ENCODE measurements at places on chromosomes 13 and 19.

GRCh38 chr19:468587-469256 lies 7.9 kb upstream of the SHC2 start:
- DNase-seq = no peak

DNA sequence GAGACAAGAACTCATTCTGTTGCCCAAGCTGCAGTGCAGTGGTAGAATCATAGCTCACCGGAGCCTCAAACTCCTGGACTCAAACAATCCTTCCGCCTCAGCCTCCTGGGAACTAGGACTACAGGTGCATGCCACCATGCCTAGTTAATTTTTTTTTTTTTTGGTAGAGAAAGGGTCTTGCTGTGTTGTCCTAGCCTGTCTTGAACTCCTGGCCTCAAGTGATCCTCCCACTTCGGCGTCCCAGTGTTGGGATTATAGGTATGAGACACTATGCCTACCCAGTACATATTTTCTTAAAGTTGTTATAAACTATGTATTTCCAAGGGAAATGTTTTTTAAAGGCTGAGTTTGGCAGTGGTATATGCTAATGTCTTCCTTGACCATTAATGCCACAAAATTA lies 412.6 kb downstream of the KLF12 start:
- no peak for DNase-seq

GRCh38 chr19:33159893-33160292 lies 28.0 kb downstream of the WDR88 start:
- no peak for DNase-seq

DNA sequence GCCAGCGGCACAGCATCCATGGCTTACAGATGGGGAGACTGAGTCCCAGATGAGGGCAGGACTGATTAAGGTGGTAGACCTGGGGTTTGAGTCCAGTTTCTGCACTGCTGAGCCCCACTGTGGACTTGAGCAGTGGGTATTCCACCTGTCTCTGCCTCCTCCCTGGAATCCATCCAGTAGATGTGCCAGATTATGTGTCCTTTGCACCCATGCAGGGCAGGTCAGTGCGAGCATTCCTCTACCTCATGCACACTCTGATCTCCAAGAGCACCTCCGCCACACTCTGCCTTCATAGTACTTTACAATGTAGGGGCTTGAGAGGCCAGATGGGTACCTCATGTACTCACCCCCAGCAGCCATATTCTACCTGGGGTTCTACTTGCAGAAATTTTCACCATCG lies 10.0 kb downstream of the ZSCAN22 start:
- no peak for DNase-seq

DNA sequence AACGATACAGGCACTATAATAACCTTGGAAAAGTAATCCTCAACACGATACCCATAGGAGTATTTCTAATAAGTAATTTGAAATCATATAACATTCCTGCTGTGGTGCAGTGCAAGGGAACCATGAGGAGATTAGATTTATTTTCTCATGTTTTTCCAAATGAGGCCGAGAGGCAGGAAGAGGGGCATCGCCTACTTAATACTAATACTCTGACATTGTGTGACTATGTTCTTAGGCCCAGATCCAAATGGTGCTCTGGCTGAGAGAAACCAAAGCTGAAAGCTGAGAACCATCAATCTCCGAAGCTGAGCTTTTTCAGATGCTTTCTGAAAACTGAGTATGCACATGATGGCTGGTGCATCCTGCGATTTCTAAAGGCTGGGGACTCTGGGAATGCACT lies 248.0 kb upstream of the MAB21L1 start:
- no peak for DNase-seq

- peak; percentile 96 for DNase-seq
Observed at GRCh38 chr19:55384920-55385723, 610 bp upstream of the RPL28 start.

- DNase-seq = no peak
Observed at GRCh38 chr13:21987793-21988192, 316.9 kb downstream of the FGF9 start.

DNA sequence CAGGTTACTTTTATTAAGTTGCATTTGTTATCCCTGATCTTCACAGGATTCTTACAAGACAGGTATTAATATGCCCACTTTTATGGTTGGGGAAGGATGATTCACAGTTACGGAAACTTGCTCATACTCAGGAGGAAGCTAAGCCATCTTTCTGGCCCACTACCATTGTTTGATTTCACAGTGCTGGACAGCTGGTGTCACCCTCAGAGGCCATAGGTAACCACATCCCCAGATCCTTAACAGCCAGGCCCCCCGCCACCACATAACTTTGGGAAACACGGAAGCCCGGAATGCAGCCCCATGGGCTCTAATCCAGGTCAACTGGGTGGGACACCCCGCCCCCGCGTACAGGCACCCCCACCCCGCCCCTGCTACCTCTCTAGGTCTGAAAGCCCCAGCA lies 119.7 kb downstream of the IRS2 start:
- no peak for DNase-seq

GRCh38 chr19:48518207-48518606 lies 6.6 kb upstream of the LMTK3 start:
- DNase-seq = no peak

- no peak for DNase-seq
Observed at GRCh38 chr13:93409001-93409400, 182.4 kb downstream of the GPC6 start.

GRCh38 chr19:40217027-40217810 lies 965 bp downstream of the TTC9B start:
- DNase-seq = peak; percentile 94

DNA sequence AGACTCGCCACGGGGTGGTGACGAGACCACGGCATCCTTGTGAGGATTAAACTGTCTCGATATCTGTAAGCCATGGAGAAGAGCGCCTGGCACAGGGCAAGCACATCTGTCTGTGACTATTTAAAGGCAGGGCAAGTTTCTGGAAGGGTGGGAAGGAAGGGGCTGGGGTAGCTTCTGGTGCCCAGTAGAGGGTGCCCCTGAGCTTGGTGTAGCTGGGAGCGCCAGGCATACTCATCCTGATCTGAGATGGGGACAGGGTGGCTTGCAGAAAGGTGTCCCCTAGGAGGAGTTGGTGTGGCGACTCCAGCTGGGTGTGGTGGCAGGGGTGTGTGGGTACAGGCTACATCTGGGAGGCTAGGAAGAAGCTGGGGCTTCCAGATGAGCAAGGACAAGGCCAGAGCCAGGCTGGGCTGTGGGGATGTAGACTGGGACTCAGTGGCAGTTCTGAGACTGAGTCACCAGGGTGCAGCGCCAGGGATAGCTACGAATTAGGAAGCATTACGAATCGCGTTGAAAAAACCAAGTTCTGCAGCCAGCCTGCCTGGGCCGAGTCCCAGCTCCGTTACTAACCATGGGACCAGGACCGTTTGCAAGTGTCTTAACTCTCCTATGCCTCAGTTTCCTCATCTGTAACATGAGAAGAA lies 23.1 kb upstream of the ASPDH start:
- no peak for DNase-seq

GRCh38 chr13:27632648-27633047 lies 11.0 kb downstream of the POLR1D start:
- DNase-seq = no peak

- DNase-seq = peak; percentile 44
Observed at GRCh38 chr19:39032063-39032918, at the start of gene FBXO27. Gene FBXO27, minus strand, starts transcription at chr19:39032549. Its CDS starts 322 bp downstream, at chr19:39032227.

DNA sequence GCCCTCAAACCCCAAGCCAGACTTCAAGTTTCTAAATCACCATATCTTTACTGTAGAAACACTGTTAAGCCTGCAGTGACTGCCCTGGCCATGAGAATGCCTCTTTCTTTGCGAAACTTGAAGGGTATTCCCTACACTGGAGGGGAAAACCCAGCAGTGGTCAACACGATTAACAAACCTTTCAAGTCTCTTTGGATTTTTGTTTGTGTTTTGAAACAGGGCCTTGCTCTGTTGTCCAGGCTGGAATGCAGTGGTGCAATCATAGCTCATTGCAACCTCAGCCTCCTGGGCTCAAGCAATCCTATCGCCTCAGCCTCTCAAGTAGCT lies 17.4 kb upstream of the POMP start:
- no peak for DNase-seq

- no peak for DNase-seq
Observed at GRCh38 chr13:31769575-31769974, 30.2 kb downstream of the RXFP2 start.

DNA sequence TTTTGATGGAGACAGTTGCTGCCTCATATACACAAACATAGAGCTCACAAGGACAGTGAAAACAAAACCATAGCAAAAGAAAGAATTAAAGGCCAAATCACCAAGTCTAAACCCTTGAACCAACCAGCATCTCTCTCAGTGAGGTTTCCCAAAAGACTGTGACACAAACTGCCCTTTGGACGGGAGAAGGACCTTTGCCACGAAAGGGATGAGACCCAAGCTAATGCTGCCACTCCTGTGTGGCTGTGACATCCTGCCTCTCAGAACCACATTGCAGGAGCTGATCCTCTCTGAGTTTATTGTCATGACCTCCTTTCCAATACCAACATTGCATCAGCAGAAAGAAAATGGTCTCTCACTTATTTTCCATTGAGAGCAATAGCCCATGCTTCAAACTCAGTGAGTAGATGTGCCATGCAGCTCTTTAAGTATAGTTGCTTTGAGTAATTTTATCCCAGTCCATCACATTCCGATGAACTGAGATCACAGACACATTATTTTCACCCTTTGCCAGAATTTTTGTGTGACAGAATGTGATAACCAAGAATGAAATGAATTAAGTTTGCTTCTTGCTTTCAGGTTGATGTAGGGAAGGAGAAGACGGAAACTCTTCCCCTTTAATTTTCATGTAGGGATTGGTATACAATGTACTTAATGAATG lies 133.5 kb upstream of the IRS2 start:
- no peak for DNase-seq

Data from Caco-2 (cell line).